ENCODE measurements at places on chromosomes 2 and 18. TPM values are rescaled to one million over a fixed set of nuclear protein-coding genes. Genes with fewer than 3 reads are reported as not detected.

DNA sequence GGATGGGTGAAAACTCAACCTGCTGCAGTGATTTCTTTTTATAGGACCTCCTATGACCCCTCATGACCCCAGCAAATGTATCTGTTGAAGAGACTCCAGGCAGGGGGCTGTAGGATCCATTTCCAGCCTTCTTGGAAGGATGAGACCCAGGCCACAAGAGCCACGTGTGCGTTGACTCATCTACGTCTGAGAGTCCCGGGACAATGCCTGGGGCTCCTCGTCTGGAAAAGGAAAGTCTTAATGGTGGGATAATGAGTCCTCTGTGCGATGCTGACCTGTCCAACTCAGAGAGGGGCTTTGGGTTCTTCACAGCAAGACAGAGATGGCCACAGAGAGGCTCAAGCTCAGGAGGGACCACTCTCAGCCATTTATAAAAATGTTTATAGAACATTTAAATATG is 80.8 kb downstream of the SMIM21 start:
- DNase-seq: no peak

GRCh38 chr2:136916131-136916530 is 150.8 kb downstream of the THSD7B start:
- DNase-seq: no peak

GRCh38 chr2:106983305-106983704 is 97.3 kb upstream of the ST6GAL2 start:
- no peak for DNase-seq

DNA sequence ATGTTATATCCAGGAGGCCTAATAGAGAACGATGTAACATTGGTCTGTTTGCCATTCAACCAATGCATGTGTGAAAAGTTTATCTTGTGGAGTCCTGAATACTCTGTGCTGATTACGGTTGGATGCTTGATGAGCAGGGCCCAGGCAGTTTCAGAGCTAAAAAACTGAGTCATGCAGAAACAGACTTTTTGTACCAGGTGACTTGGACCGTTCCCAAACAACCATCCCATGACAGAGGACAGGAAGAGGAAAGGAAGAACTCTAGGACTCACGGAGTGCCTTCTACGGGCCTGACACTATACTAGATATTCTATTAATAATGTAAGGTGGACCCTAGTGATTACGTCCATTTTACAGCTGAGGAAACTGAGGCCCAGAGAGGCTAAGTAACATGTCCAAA is 142.1 kb downstream of the ARHGAP28 start:
- no peak for DNase-seq

- no peak for DNase-seq
These were observed 87.8 kb downstream of the ACOXL start for GRCh38 chr2:110820128-110820527.

- no peak for DNase-seq
These were observed 13.9 kb downstream of the SLC19A3 start for GRCh38 chr2:227703961-227704360.

- no peak for DNase-seq
These were observed 90.3 kb upstream of the MAP3K20 start for GRCh38 chr2:172985139-172985892.

GRCh38 chr2:105598829-105599698 is 145.6 kb upstream of the NCK2 start:
- no peak for DNase-seq

- DNase-seq: no peak
These were observed 39.7 kb downstream of the HPCAL1 start for GRCh38 chr2:10342245-10342951.

DNA sequence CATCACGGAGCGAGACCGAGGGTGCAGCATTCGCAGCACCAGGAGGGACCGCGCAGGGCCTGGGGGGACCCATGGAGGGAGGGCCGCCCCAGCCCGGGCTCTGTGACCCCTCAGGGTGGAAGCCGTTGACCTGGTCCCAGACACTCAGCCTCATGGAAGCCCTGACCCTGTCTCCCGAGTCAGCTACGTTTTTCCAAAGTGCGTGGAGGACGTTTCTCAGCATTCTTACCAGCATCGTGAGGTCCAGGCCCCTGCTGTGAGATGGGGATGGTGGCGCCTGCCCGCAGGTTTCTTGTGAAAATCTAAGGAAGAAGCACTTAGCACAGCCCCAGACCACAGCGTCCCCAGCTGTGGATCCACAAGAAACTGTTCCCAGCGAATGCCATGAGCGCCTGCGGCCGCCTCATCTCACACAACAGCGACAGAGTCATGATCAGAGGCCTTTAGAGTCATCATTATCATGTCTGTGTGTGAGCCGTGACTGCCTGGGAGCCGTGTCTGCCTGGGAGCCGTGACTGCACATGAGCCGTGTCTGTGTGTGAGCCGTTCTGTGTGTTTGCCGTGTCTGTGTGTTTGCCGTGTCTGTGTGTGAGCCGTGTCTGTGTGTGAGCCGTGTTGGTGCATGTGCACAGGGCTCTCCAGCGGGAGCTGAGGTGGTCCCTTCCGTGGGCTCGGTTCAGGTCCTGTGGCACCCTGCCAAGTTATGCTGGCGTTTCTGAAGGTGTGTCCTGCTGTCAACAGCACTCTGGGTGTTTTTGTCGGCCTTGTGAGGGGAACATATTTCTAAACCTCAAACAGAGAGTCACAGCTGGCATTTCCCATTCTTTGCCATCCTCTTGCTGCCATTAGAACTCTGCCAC is 49.2 kb upstream of the KCNG2 start:
- DNase-seq: no peak

DNA sequence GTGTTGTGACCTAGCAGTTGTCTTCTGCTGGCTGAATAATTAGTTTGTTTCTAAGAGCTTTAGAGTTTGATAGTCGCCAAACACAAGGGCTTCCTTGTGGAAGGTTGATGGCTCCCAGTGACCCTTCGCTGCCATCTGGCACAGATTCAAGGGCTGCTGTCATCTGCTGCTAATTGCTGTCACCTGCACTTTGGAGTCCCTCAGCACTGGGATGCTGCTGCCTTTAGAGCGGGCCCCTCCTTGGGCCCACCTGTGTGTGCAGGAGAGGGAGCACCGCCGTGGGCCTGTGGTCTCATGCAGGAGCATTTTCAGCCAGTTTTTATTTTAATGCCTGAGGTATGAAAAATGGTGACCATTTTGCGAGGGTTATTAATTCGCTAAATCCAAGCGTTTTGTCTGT is 154.0 kb upstream of the NFATC1 start:
- DNase-seq: no peak

Gene SIX3
- not detected for total RNA-seq

Gene D2HGDH
- total RNA-seq: 28.7 TPM

All from activated T-helper 1 cell treated with anti-CD3 and anti-CD28 coated beads, Interleukin-12 subunit alpha, Interleukin-12 subunit beta, Interleukin-2, Interleukin-4 antibody, amounts not matched to agents 30 ng/mL and 10 ng/mL and 1 ng/mL, durations not matched to agents 14 hours and 24 hours and 36 hours (primary cell).